ENCODE measurements at places on chromosomes 2 and 18. TPM values are rescaled to one million over a fixed set of nuclear protein-coding genes. Genes with fewer than 3 reads are reported as not detected.
A peak's percentile ranks its signal among the peaks of the same experiment; 100 is the strongest.

DNA sequence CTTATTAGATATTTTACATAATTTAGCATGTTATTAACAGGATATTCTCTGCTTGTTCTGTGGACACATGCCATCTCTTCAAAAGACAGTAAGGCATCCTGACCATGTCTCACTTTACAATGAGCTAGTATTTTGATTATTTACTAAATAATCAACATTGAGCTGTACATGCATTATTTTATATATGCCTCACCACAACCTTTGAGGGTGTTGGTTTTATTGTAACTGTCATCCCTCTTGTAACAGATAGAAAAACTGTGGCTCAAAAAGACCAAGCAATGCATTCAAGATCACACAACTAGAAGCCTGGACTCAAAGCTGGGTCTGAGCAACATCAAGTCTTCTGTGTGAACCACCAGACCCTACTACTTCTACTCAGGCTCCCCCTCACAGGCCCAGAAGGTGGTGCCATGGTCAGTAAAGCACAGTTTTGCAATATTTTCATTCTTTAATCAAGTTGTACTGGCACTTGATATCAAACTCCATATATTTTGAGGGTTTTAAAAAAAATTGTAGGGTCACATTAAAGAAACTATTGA lies 105.1 kb upstream of the ARL5A start:
- no peak for DNase-seq

DNA sequence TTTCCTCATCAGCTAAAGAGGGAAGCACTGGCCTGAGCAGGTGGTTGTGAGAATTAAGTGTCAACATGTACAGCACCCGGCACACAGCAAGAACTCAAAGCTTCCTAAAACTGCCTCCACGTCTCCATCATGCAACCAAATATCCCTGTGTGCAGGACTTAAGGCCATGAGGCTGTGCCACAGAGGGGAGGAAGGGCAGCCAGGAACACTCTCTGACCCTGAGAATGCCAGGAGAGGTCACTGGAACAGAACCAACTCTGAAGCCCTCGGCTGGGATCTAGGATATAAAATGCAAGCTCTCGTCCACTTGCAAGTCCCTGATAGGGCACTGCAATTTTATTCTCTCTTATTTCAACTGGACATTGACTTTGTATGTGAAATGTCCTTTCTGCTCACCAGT lies 12.2 kb upstream of the NPAS2 start:
- DNase-seq, result no peak

GRCh38 chr2:121611730-121612705 lies 37.2 kb downstream of the CLASP1 start:
- no peak for DNase-seq

DNA sequence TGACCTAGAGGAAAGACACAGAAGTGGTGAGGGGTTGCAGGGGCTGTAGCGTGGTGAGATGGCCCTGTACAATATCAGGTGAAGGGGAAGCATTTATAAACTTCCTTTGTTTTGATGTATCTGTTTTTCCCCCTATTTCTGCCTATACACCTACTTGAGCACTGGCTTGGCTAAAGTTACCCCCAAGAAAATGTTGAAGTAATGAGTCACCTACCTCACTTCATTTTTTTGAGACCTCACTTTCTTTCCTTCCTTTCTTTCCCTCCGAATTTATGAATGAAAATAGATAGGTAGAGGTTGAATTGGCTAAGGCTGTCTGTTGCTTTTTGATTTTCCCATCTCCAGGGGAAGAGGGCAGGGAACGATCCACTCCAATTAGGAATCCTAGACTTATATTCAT lies 231.1 kb upstream of the EPAS1 start:
- DNase-seq, result no peak

Gene DQX1
- total RNA-seq, result 0.24 TPM

DNA sequence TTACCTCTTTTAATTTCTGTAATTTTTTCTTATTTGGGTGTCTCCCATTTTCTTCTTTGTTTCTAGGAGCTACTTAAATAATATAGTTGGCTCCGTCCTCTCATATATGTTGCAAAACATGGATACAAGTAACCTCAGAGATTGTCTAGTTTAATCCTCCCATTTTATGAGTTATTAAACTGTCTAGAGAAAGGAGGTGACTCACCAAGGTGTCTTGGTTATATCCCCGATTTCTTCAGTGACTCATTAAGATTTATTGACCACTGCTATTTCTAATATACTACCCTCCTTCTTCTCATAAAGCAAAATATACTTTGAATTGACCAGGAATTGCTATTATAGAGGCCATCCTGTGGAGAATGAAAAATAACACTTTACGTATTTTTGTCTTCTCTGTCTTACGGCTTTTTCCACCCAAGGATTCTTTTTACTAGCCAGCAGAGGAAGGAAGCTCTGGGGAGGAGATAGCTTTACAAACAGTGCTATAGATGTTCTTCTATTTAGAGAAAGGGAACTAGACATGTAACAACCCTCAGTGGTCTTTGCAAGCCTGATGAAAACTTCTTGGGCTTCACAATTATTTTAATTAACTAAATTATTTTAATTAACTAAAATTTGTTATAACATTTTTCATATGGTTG lies 300.4 kb upstream of the TNP1 start:
- DNase-seq, result no peak

- no peak for DNase-seq
Observed at GRCh38 chr2:33104726-33105125, 158.0 kb downstream of the LTBP1 start.

DNA sequence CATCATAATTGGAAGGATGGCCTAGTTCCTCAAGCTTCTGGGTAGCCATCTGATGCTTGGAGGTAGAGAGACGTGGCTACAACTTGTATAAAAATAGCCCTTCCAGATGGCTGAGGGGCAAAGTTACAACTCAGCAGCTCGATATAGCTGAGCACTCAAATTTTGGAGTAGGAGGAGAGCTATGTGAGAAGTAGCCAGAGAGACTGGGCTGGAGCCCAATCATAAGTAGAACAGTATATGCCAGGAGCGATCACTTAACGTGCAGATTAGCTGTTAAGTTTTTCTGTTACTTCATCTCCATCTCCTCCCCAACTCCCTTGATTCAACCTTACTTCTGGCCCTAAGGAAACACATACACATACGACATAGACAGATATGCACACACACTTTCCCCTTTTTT lies 28.8 kb downstream of the CNRIP1 start:
- DNase-seq, result peak; percentile 32

- no peak for DNase-seq
Observed at GRCh38 chr2:12852135-12852534, 135.4 kb downstream of the TRIB2 start.

Gene KIF1A
- total RNA-seq, result 2.2 TPM

DNA sequence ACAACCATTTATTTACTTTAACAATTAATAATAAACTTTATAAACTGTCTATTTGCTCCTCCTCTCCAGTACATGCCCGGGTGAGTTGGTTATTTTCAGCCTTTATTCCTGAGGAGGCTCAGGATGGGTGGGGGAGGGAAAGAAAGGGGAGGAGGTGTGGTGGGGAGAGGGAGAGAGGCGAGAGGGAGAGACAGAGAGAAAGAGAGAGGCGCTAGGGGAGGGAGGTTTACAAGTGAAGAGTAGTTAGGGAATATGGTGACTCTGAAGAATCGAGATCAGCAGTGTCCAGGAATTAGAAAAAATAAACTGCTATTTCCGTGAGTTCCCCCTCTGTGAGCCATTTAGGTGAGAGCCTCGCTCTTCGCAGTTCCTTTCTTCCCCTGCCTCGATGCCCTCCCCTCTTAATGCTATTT lies 138.9 kb downstream of the MEIS1 start:
- peak; percentile 75 for DNase-seq

DNA sequence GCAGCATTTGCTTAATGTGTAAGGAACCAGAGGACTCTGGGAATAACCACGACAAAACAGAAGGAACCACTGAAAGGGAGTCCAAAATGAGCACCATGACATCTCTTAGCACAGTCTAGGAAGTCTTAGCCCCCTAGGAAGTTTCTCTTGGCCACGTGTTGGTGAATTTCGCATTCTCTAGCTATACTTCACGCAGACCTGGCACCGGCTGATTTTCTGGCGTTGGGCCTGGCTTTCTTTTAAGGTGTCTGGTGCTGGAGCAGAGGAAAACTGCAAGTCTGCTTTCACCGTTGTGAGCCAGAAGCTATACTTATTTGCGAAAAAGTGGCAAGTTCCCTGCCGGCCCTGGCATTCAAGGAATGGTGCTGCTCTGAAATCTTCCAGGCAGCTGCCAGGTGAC lies 156.9 kb downstream of the COL4A4 start:
- DNase-seq, result no peak

DNA sequence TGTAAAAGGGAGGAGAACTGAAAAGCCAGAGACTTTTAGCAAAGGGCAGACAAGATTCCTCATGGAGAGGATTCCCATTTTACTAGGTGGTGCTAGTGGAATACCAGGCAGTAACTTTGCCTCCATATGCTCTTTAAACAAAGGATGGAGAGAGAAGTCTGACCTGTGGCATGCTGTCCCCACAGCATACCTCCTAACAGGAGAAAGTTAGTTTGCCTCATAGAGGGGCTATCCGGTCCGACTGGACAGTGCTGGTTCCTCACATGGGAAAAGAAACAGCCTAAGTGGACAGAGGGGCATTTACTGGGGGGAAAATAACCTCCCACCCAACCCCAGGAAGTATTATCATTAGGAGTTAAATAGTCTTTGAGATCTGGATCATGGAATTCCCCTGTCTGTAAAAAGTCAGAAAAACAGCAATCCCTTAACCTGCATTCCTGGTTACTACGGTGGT lies 31.6 kb upstream of the GMCL1 start:
- DNase-seq, result no peak

Measured in umbilical cord (tissue), 2 donors.